Cardiac muscle cell (in vitro differentiated cells and primary cell): ENCODE measurements at places on chromosomes 6 and 20.

DNA sequence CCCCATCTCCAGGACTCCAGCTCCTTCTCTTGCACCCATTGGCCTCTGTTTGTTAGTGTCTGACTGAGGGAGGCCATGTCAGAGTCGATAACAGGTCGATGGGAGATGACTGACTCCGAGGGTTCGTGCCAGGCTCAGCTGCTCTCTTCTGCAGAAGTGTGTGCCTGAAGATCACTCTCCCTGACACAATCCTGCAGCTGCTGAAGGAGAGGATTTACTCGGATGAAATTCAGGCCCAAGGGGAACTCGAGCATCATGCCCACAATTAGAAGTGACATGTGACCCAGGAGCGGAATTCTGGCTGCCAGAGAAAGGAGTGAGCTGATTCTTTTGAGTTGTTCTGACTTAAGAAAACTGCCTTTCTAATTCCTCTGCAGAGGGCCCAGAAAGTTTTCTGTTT, 318.2 kb downstream of the MAFB start:
- no peak for DNase-seq

DNA sequence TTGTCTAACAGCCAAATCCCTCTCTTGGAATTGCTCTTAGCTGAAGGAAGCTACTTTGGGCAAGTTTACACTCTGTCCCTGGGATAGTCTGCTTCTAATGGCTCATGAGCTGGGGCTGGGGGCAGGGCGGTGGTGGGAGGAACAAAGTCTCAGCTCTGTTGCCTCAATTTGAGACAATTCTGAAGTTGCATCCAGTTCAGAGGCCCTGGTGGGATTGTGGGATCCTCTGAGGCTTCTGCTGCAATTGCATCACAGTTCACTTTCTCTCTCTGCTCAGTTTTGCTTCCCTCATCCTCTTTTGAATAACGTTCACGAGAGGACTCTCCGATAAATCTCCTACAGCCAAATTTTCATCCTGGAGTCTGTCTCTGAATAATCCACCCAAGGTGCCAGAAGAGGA, 440.6 kb upstream of the SLC35B3 start:
- no peak for DNase-seq

DNA sequence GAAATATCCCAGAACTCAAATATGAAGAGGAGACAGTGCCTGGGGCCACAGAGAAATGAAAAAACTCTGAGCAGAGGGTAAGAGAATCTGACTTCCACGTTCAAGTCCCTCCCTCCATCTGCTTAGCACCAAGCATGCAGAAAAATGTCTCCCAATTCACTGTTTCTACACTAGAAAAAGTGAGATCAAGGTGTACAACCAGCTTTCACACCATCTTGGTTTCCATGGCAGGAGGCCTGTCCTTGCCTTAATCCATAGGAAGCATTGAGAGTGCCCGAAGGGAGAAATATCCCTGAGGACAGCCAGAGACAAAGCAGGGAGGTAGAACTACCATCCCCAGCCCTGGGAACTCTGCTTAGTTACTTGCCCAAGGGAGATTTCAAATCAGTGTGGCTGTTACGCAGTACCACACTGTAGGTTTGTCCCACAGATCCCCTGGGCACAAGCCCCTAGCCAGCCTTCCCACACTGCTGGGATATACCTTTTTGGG, 82.9 kb downstream of the SCML4 start:
- DNase-seq, result no peak

DNA sequence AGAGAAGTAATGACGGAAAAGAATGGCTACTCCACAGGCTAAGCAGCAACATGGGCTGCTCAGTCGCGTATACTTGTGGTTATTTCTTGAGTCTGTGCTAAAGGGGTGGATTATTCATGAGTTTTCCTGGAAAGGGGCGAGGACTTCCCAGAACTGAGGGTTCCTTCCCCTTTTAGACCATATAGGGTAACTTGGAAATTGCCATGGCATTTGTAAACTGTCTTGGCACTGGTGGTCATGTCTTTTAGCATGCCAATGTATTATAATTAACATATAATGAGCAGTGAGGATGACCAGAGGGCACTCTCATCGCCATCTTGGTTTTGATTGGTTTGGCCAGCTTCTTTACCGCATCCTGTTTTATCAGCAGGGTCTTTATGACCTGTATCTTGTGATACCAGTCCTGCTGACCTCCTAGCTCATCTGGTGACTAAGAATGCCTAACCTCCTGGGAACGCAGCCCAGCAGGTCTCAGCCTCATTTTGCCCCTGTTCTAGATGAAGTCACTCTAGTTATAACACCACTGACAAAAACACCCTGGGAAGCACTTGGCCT, 11.4 kb downstream of the LBP start:
- no peak for DNase-seq

DNA sequence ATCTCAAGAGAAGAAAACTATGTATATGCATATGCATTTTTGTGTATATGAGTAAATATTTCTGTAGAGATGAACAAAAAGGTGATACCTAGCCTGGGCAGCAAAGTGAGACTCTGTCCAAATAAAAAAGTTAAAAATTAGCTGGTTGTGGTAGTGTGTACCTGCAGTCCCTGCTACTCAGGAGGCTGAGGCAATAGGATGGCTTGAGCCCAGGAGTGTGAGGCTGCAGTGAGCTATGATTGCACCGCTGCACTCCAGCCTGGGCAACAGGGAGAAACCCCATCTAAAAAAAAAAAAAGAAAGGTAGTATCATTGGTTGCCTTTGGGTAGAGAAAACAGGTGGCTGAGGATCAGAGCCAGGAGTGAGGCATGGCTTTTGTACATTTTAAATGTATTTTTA, 50.9 kb downstream of the KLHL31 start:
- DNase-seq, result no peak

GRCh38 chr6:99393366-99393697, 663 bp downstream of the COQ3 start:
- no peak for DNase-seq

GRCh38 chr6:163332575-163332974, 81.9 kb upstream of the QKI start:
- no peak for DNase-seq

- DNase-seq, result no peak
Measured at GRCh38 chr6:82492134-82492533, 128.5 kb downstream of the TPBG start.

- DNase-seq, result no peak
Measured at GRCh38 chr6:11662323-11662722, 116.3 kb downstream of the ADTRP start.

GRCh38 chr6:11714116-11714797, 64.3 kb downstream of the ADTRP start:
- DNase-seq, result no peak

- DNase-seq, result no peak
Measured at GRCh38 chr6:44522871-44523270, 135.4 kb downstream of the CDC5L start.

DNA sequence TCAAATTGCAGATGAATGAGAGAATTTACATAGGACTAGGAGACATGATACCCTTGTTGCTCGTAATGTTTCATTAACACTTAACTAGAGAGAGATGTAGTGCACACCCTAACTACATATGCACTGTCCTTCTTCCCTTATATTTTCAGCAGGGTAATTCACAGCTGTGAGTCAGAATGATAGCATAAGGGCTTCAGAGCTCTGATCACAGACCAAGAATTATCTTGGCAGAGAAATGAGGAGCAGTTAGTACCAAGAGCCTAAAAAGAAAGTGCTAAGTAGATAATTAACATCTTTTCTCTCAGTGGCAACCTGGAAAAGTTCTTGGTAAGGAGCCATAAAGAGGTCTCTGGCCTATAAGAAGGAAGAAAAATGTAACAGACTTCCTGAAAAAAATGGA, 35.8 kb downstream of the GRIK2 start:
- no peak for DNase-seq

DNA sequence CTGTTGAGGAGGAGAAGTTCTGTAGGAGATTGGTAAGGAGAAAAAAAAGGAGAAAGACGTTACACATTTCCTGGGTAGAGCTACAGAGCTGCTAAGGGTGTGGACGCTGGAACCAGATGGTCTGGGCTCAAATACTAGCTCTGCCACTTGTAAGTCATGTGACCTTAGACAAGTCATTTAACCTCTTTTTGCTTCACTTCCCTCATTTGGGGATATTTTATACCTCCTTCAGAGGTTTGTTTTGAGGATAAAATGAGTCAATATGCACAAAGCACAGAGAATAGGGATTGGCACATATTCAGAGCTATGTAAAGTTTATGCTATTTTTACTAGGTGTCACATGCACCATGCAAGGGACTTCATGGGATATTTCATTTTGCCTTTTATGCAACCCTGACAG, 708.8 kb downstream of the DHX35 start:
- DNase-seq, result no peak

- DNase-seq, result no peak
Measured at GRCh38 chr20:24894967-24895366, 54.1 kb upstream of the CST7 start.

- peak; percentile 15 for DNase-seq
Measured at GRCh38 chr6:14995966-14996602, 249.8 kb upstream of the JARID2 start.

DNA sequence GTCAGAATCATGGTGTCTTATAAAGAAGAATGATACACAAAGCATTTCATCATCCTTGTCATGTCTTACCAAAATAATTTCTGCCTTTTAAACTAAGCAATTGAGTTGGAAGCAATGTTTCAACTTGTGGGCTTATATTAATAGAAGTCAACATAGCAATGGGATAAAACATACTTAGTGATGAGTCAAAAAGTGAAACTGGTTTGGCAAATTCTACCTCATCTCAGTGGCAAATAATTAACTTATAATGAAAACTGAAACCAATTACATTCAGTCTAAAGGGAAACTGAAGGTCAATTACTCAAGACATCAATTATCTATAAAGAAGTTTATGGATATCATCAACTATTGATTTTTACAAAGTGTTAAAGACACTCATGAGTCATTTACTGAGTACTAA, 463.8 kb downstream of the BMP2 start:
- DNase-seq, result no peak

GRCh38 chr20:5608442-5609161, 141.6 kb upstream of the SHLD1 start:
- DNase-seq, result peak; percentile 53

DNA sequence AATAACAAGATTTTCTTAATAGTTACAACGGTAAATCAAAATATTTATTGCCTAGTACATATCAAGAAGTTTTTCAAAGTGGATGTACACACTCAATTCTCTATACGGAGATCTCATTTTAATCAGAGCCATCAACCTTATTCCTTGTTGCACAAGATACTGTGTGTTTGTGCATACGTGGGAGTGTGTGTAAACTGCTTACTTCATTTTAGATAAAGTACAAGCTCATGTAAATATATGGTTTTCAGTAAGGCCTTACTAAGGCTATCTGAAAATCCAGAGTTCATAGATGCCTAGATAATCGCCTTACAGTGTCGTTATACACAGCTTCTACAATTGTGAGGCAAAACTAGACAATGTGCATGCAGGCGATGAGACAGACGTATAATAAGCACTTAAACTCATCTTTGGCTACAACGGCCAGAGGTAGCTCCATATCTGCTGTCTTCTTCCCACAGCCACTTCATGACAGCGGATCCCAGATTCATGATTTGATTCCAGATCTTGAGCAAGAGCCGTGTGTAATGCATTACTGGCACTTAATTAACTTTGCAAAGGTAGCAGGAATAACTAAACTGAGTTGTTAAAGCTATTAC, 2.5 kb downstream of the PERP start:
- DNase-seq, result no peak

DNA sequence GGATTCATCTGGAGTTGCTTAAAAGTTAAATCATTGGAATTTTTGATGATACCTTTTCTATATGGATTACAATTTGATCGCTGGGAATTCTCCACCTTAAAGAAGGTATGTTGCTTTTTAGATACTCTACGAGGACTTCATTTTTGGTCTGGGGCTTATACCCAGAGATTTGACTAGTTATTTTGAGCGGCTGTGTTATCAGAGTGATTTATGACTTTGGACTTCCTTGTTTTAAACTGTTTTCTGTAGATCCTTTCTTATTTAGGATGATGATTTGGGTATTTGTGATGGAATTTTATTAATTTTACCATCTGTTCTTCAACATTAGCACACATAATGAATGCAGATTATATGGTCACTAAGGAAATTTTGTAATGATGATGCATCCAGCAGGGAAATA, 75.2 kb downstream of the SOX4 start:
- DNase-seq, result no peak

GRCh38 chr20:48691523-48691922, 136.3 kb downstream of the PREX1 start:
- no peak for DNase-seq

GRCh38 chr6:32603888-32604287, 14.2 kb upstream of the HLA-DRB1 start:
- no peak for DNase-seq

DNA sequence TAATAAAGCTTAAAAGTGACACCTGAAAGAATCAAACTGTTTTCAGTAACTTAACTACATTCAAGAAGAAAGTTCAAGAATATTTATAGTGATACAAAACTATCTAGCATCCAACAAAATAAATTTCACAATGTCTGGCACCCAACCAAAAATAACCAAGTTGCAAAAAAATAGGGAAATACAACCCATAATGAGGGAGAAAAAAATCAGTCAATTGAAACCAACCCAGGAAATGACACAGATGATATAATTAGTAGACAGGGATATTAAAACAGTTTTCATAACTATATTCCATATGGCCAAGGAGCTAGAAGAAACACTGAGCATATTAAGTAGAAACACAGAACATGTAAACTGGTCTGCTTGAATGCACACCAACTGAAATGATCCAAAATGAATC, 120.2 kb upstream of the BEND3 start:
- peak; percentile 55 for DNase-seq

DNA sequence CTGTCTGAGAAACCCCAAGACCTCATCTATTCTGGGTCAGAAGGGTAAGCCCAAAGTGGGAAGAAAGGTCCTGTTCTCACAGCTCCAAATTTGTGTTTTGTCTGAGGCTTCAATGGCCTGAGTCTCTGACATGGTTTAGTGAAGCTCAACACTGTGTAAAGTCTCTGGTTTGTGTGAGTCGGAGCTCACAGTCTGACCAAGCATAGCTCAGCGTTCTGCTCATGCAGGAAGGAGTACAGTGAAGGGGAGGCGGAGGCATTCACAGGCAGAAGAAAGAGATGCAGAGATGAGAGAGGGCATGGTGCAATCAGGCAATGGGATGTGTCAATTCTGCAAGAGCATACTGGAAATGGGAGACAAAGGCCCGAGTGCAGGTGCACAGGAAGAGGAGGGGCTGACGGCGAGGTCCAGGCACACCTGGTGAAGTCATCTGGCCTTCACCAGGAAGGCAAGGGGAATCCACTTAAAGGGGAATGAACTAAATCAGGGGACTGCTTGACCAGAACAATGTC, 463.0 kb upstream of the AGPAT4 start:
- DNase-seq, result no peak

- no peak for DNase-seq
Measured at GRCh38 chr6:148761527-148762011, 14.7 kb downstream of the UST start.
